PC-3 (cell line): ENCODE measurements at places on chromosomes 7 and 10. TPM values are rescaled to one million over a fixed set of nuclear protein-coding genes. Genes with fewer than 3 reads are reported as not detected.

- peak; percentile 87 for DNase-seq
Measured at GRCh38 chr7:44073664-44074348, 8.4 kb upstream of the PGAM2 start.

DNA sequence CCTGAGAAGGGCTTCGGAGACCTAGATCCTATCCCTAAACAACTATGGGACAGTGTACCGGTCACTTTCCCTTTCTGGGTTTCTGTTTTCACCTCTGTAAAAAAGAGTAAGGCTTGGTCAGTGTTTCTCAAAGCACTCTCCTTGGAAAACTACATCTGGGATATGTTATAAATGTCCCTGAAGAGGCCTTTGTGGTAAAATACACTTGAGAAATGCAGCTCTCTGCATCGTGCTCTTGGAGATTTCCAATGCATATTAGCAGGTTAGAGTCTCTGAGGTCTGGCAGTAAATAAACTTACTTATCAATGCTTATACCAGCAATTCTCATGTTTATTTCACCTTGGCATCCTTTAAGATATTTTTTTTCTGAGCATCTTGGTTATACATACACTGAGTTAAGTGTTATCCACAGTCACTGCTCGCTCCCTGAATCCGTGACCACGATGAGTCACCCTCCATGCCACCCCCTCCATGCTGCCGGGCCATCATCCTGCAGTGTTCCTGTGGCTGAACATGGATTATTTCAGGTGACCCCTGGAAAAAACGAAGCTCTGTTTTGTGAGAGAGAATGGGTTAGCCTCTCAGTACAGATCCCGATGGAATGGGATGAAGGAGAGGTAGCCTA is 3.3 kb upstream of the TBXAS1 start:
- peak; percentile 52 for DNase-seq

GRCh38 chr7:82375129-82375528 is 68.4 kb downstream of the CACNA2D1 start:
- no peak for DNase-seq

ANKRD26 gene
- 2.9 and 5.0 TPM in 2 replicates for total RNA-seq

SLC26A5 gene
- total RNA-seq: 0.29 and 0.86 TPM in 2 replicates

ERV3-1 gene
- total RNA-seq: 4.7 and 8.6 TPM in 2 replicates
